ENCODE measurements at places on chromosomes 5 and 9.

GRCh38 chr5:179696603-179697002 lies 2.2 kb upstream of the CANX start:
- DNase-seq: peak; percentile 73

DNA sequence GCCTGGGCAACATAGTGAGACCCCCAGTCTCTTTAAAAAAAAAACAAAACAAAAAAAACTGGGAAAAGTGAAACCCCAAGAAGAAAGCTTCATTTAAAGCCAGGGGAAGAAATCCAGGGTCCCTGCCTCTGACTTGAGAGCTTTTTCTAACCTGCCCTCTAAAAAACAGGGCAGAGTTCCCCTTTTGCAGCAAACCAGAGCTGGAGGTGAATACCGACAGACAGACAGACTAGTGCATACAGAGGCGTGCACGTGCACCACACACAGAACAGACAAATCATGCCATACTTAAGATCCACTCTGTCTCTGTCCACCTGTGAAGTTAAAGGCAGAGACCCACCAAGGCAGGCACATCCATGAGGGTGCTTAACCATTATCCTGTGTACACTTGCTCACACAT lies 11.7 kb upstream of the AQP3 start:
- DNase-seq: no peak

DNA sequence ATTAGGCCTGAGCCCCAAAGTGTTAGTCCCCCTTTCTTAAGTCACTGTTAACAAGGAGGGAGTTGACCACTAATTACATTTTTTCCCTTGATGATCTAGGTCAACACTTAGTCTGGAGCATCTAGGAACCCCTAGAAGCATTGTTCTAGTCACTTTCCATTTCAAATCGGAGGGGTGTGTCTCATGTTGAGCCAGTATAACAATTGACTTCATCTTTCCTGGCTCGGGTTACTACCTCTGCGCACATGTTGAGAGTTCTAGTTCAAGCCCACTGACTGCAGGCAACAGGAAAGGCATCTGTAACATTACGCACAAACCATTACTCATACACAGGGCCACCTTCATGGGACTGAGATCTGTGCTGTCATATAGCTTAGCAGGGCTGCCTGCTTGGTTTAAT lies 164.9 kb downstream of the NTRK2 start:
- no peak for DNase-seq

DNA sequence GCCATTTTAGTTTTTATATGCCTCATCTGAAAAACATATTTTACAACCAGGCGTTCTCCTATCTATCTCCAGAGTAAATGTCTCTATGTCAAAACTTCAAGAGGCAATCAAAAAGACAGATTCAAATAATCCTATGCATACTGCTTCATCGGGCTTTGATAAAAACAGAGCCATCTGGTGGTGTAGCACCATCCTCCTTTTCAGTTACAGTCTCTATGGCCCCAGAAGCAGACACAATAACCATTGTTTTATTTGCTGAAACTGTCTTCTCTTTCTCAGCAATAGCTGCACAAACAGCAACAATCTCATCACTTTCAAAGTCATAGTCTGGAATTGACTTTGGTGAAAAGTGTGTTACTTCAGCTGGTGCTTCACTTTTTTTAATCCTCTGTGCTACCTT lies 36.3 kb downstream of the PTGER4 start:
- DNase-seq: no peak

DNA sequence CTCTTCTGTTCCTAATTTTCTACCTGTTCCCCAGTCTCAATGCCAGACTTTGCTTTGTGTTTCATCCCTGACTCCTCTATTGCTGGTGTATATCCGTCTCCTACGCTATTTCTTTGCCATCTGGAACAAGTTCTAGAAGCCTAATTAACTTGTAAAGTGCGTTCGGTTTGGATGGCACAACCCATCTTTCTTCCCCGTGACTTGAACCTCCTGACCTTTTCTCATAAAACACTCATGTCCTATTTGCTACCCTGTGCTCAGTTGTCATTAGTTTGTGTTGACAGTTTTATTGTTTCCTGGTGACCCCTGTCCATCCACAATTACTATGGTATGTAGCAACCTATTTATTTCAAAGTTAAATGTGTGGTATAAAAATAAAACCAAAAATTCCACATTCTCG lies 323.5 kb downstream of the TLE4 start:
- DNase-seq: no peak

- DNase-seq: peak; percentile 99
Measured at GRCh38 chr9:8649160-8649559, 849.6 kb upstream of the DMAC1 start.

- DNase-seq: no peak
Measured at GRCh38 chr9:93004561-93004960, 53.9 kb upstream of the SUSD3 start.

- no peak for DNase-seq
Measured at GRCh38 chr5:119379942-119380547, 24.2 kb downstream of the TNFAIP8 start.

DNA sequence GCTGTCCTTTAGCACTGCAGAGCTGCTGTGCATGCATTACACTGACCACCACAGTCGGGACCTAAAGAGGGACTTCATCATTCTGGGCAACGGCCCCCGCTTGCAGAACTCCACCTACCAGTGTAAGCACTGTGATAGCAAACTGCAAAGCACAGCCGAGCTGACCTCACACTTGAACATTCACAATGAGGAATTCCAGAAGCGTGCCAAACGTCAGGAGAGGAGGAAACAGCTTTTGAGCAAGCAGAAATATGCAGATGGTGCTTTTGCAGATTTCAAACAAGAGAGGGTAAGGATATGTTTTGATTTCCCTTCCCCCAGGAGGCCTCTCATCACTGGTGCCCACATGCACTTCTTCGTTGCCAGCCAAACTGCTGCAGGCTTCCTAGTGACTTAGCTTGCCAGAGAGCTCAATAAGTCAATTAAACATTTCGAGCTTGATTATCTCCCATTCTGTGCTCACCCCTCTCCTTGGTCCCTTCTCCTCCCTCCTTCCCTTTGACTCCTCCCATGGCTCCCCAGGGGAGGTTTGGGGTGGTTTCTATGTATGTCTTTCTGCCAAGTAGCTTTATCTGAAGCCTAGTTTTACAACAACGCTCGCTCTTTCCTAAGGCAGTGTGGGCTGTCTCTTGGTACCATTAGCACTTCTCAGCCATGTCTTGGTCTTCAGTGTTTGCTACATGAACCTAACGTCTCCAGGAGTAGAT lies 66.7 kb downstream of the ZNF462 start:
- DNase-seq: no peak

- DNase-seq: peak; percentile 50
Measured at GRCh38 chr5:171907725-171908343, 98.6 kb downstream of the FBXW11 start.

- no peak for DNase-seq
Measured at GRCh38 chr5:135632798-135633197, 54.0 kb upstream of the CXCL14 start.

GRCh38 chr9:83707518-83707767 lies 315 bp downstream of the UBQLN1 start:
- DNase-seq: peak; percentile 62

Measured in MV-4-11 (cell line).